Psoas muscle (tissue), 8 donors: ENCODE measurements at places on chromosomes 4 and X. TPM values are rescaled to one million over a fixed set of nuclear protein-coding genes. Genes with fewer than 3 reads are reported as not detected.

The MSX1 gene
- polyA plus RNA-seq: 1.7 TPM

The KIT gene
- polyA plus RNA-seq: 0.35 TPM

The GASK1B gene
- 2.6 TPM for polyA plus RNA-seq

The ATP8A1 gene
- polyA plus RNA-seq: 4.0 TPM

The CD38 gene
- polyA plus RNA-seq: 4.6 TPM

The ZNF827 gene
- polyA plus RNA-seq: 2.6 TPM

The ANXA10 gene
- not detected for polyA plus RNA-seq

The ARX gene
- polyA plus RNA-seq: 3.0 TPM

The GPRIN3 gene
- 0.30 TPM for polyA plus RNA-seq

The EVC gene
- 0.59 TPM for polyA plus RNA-seq

DNA sequence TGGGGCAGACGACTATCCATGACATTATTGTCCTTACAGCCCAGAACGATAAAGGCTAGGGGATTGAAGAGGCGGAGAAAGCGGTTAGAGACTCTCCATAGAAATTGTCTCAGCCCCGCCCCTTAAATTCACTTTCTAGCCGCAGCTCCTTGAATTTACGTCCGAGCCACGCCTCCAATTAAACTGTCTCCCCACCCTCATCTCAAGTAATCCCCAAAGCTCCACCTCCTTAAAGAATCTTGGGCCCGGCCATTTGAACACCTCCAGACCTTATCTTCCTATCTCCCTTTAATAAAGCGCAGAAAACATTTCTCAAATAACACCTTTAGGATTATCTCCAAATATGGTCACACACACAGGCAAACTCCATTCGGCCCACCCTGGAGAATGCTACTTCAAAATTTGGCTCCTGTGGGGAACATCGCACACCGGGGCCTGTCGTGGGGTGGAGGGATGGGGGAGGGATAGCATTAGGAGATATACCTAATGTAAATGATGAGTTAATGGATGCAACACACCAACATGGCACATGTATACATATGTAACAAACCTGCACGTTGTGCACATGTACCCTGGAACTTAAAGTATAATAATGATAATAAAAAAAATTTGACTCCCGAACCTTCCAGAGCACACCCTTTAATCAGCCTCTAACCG, 7.2 kb upstream of the MAGIX start:
- DNase-seq: no peak

GRCh38 chrX:136057567-136057966, 72.3 kb downstream of the SLC9A6 start:
- DNase-seq: no peak

DNA sequence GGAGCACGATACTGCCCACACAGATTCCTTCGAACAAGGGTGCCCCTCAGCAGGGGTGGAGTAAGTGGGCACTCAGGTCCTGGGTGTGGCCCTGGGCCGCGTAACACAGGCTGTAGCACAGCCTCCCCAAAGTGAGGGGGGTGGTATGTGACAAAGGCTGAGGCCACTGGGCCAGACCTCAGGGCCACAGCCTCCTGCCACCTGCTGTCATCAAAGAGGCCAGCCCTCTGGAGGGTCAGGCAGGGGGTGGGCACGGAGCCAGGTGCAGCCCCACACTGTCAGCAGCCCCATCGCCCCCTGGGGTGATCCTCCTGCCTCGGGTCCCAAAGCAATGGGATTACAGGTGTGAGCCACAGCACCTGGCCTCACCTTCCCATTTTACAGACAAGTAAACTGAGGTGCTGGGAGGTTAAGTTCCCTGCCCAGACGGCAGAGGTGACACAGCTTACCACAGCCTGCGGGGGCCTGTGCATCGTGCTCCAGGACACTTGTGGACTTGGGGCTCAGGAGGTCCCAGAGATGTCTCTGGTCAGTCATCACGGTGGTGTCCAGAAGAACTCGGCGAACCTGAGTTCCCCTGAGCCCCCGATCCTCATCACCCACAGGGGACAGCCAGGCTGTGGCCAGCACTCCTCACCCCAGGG, 27.5 kb upstream of the MXD4 start:
- DNase-seq: no peak

DNA sequence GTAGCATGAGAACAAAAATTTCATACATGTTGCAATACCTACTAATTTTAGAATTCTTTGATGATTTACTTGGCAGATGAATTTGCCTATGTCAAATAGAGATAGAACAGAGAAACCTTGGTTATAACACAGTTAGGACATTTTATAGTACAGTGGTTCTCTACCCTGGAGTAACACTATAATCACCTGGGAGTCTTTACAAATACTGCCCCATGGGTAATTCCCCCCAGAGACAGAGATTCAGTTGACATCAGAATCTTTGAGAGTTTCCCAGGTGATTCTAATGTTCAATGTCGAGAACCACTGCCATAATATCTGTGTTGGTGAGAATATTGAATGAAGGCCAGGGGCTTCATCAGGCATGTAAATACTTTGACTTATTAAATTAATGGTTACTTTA, 401.3 kb upstream of the NDST4 start:
- DNase-seq: no peak

- DNase-seq: no peak
Measured at GRCh38 chr4:40354158-40354557, 19.0 kb downstream of the CHRNA9 start.

DNA sequence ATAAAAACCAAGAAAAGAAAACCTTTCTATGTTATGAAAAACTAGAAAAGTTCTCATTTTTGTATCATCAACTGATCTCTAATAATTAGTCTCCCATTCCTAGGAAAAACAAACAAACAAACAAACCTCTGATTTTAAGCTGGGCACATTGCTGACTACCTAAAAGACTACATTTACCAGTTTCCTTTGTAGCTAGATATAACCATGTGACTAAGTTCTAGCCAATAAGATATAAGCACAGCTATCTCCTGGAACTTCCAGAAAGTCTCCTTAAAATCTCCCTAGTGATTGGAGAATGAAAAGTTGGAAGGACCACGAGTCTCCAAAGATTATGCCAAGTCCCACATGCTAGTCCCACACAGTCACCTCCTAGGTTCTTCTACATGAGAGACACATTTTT, 108.9 kb downstream of the NR3C2 start:
- no peak for DNase-seq

GRCh38 chrX:110374559-110374958, 15.9 kb downstream of the RTL9 start:
- DNase-seq: no peak

DNA sequence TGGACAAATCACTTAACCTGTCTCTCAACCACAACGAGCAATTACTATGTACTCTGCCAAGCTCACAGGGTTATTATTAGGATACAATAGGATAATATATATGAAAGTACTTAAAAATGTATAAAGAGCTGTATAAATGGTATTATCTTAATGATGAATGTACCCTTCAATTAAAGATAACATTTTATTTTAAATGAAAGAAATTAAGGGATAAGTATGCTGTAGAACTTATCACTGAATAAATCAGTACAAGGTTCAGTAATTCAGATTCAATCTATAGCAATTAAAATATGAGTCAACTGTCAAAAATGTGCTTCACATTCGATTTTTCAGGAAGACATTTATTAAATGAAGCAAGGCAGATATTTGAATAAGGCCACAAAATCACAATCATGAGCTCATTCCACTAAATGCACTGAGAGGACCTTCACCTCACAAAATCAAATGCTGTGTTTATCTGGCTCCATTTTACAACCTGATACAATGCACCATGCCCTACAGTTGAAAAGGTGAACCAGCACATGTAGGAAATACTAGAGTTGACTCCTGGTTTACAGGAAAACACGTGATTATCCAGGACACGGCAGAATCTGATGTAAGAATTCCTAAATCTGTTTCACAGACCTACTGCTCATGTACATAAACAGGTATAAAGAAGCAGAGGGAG, 4.4 kb downstream of the LRCH2 start:
- DNase-seq: no peak

- DNase-seq: no peak
Measured at GRCh38 chrX:109049903-109050302, 313.5 kb upstream of the IRS4 start.

DNA sequence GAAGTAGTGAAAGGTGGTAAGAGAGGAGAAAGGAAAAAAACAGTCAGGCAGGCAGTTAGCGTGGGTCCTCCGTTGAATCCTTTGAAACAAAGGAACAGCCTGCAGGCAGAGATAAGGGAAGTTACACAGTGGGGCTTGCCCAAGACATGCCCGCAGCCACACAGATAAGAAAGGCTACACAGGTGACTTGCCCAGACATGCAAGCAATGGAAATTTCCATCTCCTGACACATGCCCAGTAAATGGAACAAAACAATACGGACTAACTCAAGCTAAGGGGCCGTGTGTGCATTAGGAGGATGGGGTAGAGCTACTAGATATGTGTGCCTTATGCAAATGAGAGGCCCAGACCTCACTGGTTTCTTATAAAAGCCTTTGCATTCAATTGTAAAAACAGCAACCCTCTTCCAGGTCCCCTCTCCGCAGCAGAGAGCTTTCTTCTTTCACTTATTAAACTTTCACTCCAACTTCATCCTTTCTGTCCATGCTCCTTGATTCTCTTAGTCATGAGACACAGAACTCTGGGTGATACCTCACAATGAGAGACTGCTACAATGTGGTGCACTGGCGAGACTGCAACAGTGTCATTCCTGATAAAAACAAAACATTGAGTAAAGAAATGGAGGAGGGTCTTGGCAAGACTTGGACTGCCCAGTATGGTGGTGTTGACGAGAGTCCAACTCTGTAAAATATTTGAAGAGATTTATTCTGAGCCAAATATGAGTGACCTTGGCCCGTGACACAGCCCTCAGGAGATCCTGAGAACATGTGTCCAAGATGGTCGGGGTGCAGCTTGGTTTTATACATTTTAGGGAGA, 997.4 kb upstream of the PRKX start:
- no peak for DNase-seq

DNA sequence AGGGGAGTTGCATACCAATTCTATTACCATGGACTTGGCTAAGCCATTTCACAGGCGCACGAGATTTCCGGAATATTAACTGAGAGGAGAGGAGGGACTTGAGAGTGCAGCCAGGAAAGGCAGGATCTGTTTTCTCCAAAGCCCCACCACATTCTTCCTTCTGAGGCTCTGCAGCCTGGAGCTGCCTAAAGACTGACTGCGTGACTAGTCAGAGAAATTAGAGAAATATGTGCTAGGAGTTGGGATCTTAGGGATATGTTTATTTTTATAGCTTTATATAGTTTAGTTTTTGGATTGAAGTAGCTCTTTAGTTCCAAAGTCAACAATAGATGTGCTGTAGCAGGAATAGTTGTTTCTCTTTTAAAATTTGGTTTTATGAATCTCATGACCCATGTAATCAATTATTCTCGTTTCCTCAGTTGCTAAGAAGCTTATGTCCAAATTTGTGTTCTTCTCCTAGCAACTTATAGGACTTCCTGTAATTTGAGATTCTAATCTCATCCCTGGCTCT, 300.1 kb upstream of the DDX53 start:
- DNase-seq: no peak

DNA sequence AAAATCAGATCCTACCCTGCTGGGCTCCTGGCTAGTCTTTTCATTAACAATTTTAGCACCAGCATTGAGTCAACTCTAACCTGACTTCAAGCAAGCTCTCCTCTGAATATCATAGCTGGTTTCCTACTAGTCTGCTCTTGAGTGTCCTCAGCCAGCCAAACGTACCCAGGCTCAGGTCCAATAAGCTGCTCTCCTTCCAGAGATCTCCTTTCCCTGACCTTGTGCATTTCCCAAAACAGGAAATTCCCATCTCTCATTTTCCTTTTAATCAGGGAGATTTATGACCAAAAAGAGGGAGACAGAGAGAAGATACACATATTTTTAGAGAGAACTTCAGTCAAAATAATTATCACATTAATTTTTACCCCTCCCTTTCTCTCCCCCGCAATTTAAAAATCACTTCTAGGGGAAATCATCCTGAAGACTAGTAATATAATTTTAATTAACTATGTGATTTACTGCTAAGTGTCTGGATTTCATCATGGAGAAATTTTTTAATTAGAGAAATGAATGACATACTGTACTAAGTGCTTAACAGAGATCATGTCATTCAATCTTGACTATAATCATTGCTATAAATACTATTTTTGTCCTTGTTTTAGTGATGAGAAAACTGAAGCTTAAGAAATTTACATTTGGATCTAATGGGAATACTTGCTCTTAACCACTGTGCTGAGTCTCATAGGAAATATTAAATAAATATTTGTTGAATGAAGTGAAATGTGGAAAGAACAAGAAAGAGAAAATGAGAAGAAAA, 421.7 kb upstream of the INTU start:
- DNase-seq: no peak

DNA sequence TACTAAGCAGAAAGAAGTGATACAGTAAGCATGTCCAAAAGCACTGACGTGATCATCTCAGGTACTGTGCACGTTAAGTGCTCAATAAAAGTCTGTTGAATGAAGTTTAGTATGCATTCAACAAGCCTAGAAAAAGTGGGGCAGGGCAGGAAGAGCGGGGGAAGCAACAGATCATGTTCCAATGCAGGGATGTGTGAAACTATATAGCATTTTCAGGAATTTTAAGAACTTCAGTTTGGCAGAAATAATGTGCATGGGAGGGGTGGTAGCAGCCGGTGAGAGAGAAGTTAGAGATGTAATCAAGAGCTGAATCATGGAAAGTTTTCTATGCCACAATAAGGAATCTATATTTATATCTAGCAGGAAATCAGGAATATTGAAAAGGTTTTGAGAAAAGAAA, 19.2 kb upstream of the CCNA2 start:
- no peak for DNase-seq

- DNase-seq: no peak
Measured at GRCh38 chr4:171256223-171256622, 557.0 kb upstream of the GALNTL6 start.

- no peak for DNase-seq
Measured at GRCh38 chrX:459611-460010, 72.9 kb upstream of the PPP2R3B start.

GRCh38 chrX:16828124-16828908, 41.8 kb downstream of the RBBP7 start:
- DNase-seq: no peak

- DNase-seq: no peak
Measured at GRCh38 chrX:10444204-10444603, 176.2 kb downstream of the MID1 start.

- no peak for DNase-seq
Measured at GRCh38 chr4:5993876-5994811, 24.1 kb downstream of the C4orf50 start.

DNA sequence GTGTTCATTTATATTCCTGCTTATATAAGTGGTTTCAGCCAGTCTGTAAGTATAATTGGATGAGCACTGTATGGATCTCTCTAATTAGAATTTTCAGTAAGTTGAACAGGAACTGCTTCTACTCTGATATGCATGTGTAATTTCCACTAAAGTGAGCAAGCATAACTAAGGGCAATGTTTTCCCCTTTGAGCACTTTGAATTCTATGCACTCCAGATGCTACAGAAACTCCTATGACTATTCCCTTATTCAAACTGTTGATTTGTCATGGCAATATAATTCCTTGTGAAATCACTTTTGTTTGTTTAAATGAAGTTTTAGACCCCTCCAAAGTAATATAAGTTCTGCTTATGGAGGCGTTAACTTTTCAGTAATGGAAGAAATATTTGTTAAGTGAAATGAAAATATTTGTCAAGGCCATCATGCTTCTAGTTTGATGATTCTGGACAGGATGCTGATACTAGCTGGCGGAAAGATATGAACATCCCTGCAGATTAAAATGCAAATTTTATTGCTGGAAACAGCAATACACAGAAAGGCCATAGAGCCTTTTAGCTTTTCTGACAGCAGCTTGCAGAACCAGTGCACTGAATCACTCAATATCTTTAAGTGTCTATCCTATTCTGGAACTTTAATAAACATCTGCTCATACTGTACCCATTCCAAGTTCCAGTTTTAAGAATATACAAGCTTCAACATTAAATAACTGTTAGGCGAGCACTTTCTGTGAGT, 1460.8 kb downstream of the RAPGEF2 start:
- no peak for DNase-seq

GRCh38 chr4:2886161-2886560, 42.5 kb downstream of the ADD1 start:
- no peak for DNase-seq
